ENCODE measurements at places on chromosomes 16 and 17. TPM values are rescaled to one million over a fixed set of nuclear protein-coding genes. Genes with fewer than 3 reads are reported as not detected.

The KRT32 gene
- 2.5 TPM for total RNA-seq

The SLC12A4 gene
- total RNA-seq: 13.4 TPM

The PRAC2 gene
- not detected for total RNA-seq

The EPX gene
- 14.9 TPM for total RNA-seq

The TPSD1 gene
- total RNA-seq: 0.14 TPM

- DNase-seq: no peak
These were observed 2.4 kb downstream of the ALKBH5 start for GRCh38 chr17:18185832-18186626.

- DNase-seq: peak; percentile 90
These were observed 166.0 kb upstream of the GSE1 start for GRCh38 chr16:85446951-85447692.

DNA sequence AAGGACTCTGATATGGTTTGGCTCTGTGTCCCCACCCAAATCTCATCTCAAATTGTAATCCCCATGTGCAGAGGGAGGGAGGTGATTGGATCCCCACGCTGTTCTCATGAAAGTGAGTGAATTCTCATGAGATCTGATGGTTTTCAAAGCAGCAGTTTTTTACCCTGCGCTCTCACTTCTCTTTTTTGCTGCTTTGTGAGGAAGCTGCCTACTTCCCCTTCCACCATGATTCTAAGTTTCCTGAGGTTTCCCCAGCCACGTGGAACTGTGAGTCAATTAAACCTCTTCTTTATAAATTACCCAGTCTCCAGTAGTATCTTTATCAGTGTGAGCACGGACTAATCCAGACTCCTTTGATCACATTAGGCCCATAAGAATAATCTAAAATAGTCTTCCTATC lies 719.7 kb upstream of the CDH8 start:
- DNase-seq: no peak

GRCh38 chr16:79651363-79651762 lies 50.8 kb upstream of the MAF start:
- no peak for DNase-seq

GRCh38 chr17:74803388-74803930 lies 27.3 kb upstream of the NAT9 start:
- no peak for DNase-seq

DNA sequence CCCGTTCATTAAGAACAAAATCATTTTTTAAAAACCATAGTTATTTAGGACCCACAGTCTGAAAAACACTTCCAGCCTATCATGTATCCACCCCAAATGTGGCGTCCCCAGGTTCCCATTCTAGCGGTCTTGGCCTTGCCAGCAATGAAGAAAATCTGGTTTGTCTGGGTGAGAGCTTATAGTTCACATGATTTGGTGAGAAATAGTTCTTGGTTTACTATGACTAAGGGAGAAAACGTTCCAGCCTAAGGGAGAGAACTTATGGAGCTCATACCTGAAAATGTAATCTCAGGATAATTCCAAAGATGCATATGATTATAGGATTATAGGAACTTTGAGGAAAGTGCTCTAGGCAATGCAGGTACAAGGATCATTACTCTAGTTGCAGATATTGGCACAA lies 4.8 kb downstream of the MARVELD3 start:
- DNase-seq: no peak

GRCh38 chr16:56673921-56674320 lies 4.3 kb downstream of the MT1H start:
- DNase-seq: no peak

DNA sequence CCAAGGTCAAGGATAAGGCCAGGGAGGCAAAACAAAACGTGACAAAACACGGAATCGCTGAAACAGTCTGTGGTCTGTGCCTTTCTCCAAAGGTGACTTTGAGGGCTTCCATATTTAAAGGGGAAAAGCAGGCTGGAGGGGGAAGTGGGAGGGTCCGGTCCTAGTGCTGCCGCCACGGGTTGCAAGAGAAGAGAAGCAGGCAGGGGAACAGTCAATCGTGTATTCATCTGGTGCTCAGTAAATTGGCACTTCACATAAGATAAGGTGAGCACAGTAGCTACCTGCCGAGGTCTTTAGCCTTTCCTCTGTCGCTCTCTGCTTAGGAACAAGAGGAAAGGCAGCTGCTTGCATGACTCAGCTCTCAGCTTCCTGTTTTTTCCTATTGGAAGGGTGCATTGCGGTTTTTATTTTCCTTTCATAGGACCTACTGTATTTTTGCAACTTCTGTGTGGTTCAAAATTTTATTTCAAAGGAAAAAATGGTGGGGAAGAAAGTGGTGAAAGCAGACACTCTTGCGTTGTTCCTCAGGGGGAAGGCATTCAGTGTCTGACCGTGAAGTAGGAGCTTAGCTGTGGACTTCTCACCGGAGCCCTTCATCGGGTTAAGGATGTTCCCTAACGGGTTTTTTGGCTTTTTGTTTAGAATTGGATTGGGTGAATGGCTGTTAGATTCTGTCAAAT lies 7.1 kb upstream of the LGALS3BP start:
- no peak for DNase-seq

- DNase-seq: no peak
These were observed 399.8 kb upstream of the SALL1 start for GRCh38 chr16:51550800-51551347.

DNA sequence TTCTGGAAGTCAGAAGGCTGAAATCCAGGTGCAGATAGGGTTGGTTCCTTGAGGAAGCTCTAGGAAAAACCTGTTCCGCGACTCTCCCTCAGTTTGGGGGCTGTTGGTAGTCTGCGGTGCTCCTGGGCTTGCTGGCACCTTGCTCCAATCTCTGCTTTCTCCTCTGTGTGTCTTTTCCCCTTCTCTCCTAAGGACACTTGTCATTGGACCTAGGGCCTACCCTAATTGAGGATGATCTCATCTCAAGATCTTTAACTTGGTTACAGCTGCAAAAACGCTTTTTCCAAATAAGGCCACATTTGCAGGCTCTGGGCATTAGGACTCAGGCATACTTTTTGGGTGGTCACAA lies 12.9 kb upstream of the CACNG4 start:
- DNase-seq: no peak

GRCh38 chr17:58402679-58403078 lies 14.7 kb downstream of the RNF43 start:
- DNase-seq: no peak

- DNase-seq: no peak
These were observed 27.9 kb upstream of the CPHXL start for GRCh38 chr16:75754141-75754540.

DNA sequence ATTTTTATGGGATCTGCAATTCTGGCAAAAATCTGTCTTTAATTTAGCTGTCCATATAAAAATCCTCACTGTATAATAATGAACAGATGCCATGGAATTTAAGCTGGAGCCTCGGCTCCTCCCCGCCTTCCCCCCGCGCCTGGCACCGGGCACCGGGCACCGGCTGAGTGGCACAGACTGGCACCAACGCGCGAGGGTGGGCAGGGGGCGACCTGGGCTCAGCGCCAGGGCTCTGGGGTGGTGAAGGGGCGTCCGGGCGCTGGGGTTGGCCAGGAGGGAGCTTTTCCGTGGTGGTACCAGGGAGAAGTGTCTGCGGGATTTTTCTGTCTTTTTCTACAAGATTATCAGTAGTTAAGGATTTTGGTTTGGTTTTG lies 9.1 kb downstream of the NEUROD2 start:
- no peak for DNase-seq

DNA sequence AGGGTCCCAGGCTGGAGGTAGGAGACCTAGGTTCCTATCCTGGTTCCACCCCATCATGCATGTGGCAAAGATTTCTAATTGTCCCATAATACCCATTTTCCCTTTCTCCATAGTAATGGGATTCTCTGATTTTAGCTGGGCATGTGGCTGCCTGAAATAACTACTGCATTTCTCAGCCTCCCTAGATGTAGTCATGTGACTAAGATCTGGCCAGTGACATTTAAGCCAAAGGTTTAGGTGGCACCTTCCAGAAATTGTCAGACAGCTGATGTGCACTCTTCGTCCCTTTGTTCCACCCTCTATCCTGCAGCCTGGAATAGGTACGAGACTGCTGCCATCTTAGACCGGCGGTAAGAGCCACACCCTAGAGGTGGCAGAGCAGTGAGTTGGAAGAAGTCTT lies 8.2 kb downstream of the NXPH3 start:
- no peak for DNase-seq
